ENCODE measurements at places on chromosomes 3 and 15.

GRCh38 chr3:64265646-64266045 lies 40.4 kb upstream of the PRICKLE2 start:
- no peaks in the 10 kb centered on the region for H3K27me3 ChIP-seq
- H3K36me3 ChIP-seq: no peaks in the 10 kb centered on the region
- peak overlapping the region; percentile 75 for H3K4me3 ChIP-seq
- no peak for DNase-seq
- peaks cover 6% of the 10 kb centered on the region for H3K4me1 ChIP-seq

GRCh38 chr3:29202378-29202777 lies 78.5 kb upstream of the RBMS3 start:
- no peaks in the 10 kb centered on the region for H3K27me3 ChIP-seq
- no peak for DNase-seq
- H3K36me3 ChIP-seq: no peaks in the 10 kb centered on the region
- no peak overlapping the region for H3K27ac ChIP-seq
- H3K4me1 ChIP-seq: no peaks in the 10 kb centered on the region

GRCh38 chr15:78054966-78055365 lies 22.5 kb downstream of the TBC1D2B start:
- peaks cover 11% of the 10 kb centered on the region for H3K36me3 ChIP-seq
- no peak for DNase-seq
- H3K4me3 ChIP-seq: no peak overlapping the region

GRCh38 chr3:97938444-97938843 lies 33.8 kb downstream of the RIOX2 start:
- no peaks in the 10 kb centered on the region for H3K27me3 ChIP-seq
- H3K4me3 ChIP-seq: no peak overlapping the region
- peaks cover 22% of the 10 kb centered on the region for H3K36me3 ChIP-seq
- DNase-seq: no peak
- no peaks in the 10 kb centered on the region for H3K4me1 ChIP-seq

DNA sequence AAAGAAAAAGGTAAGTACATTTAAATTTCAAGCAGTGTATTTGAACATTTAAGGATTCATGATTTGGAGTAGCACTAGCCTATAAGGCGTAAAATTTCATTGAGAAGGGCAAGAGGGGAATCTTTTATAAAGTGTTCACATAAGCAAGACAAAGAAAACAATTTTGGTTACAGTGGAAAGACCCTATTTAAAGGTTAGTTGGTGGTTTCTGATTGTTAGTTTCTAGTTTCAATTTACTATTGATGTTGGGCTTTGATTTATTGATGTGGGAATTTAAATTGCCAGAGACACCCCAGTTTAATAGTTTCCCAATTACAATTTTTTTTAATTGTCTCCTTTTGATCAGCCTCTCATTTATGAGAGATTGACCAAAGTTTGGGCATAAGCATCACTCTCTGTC lies 19.5 kb downstream of the ROBO2 start:
- DNase-seq: no peak
- no peaks in the 10 kb centered on the region for H3K36me3 ChIP-seq
- no peak overlapping the region for H3K27ac ChIP-seq
- H3K4me3 ChIP-seq: no peak overlapping the region
- H3K4me1 ChIP-seq: no peaks in the 10 kb centered on the region
- no peaks in the 10 kb centered on the region for H3K27me3 ChIP-seq

- H3K27ac ChIP-seq: no peak overlapping the region
- no peak overlapping the region for H3K4me3 ChIP-seq
- H3K4me1 ChIP-seq: no peaks in the 10 kb centered on the region
- H3K36me3 ChIP-seq: no peaks in the 10 kb centered on the region
- no peaks in the 10 kb centered on the region for H3K27me3 ChIP-seq
These were observed 357.7 kb downstream of the OTOL1 start for GRCh38 chr3:161854232-161854771.

GRCh38 chr15:96598514-96598913 lies 268.0 kb downstream of the NR2F2 start:
- no peaks in the 10 kb centered on the region for H3K4me1 ChIP-seq
- H3K36me3 ChIP-seq: no peaks in the 10 kb centered on the region
- no peak overlapping the region for H3K27ac ChIP-seq
- DNase-seq: no peak
- H3K27me3 ChIP-seq: no peaks in the 10 kb centered on the region

GRCh38 chr3:115615001-115615814 lies 8.1 kb upstream of the GAP43 start:
- H3K4me3 ChIP-seq: no peak overlapping the region
- no peak for DNase-seq
- H3K27me3 ChIP-seq: no peaks in the 10 kb centered on the region
- H3K27ac ChIP-seq: no peak overlapping the region
- no peaks in the 10 kb centered on the region for H3K36me3 ChIP-seq

GRCh38 chr3:140007911-140008869 lies 73.2 kb downstream of the CLSTN2 start:
- no peak overlapping the region for H3K4me3 ChIP-seq
- no peaks in the 10 kb centered on the region for H3K27me3 ChIP-seq
- H3K36me3 ChIP-seq: no peaks in the 10 kb centered on the region
- H3K27ac ChIP-seq: no peak overlapping the region
- no peak for DNase-seq

DNA sequence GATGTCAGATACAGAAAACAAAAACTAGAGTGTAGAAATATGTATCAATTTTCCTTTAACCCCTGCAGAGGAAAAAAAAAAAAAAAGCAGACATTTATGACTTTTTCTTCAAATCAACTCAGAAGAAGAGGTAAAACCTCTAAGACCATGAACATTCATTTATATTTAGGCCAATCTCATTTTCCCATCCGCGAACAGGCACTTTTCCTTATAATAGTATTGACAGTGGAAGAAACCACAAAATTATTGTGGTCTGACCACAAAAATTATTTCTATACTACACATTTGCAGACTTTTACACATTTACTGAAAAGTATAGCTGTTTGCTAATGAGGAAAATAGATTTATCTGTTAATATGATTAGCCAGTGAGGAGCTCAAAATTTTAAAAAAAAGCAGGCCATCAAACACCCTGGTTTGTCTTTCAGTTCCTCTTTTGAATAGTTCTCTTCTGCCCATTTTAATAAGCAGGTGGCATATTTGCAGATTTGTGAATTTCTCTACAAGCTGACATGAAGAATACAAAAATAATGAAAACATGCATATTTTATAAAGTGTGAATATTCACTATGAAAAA lies 5.7 kb downstream of the OSBPL11 start:
- no peak overlapping the region for H3K4me3 ChIP-seq

- peaks cover 5% of the 10 kb centered on the region for H3K36me3 ChIP-seq
- no peaks in the 10 kb centered on the region for H3K4me1 ChIP-seq
- no peak overlapping the region for H3K4me3 ChIP-seq
- H3K27me3 ChIP-seq: no peaks in the 10 kb centered on the region
- DNase-seq: no peak
These were observed 35.5 kb downstream of the STAG1 start for GRCh38 chr3:136716629-136717028.

DNA sequence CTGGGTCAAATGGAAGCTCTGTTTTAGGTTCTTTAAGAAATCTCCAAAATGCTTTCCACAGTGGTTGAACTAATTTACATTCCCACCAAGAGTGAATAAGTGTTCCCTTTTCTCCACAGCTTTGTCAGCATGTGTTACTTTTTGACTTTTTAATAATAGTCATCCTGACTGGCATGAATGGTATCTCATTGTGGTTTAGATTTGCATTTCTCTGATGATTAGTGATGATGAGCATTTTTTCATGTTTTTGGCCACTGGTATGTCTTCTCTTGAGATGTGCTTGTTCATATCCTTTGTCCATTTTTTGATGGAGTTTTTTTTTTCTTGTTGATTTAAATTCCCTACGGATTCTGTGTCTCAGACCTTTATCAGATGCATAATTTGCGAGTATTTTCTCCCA lies 745.0 kb upstream of the BCHE start:
- no peak overlapping the region for H3K4me3 ChIP-seq
- no peak for DNase-seq
- no peaks in the 10 kb centered on the region for H3K27me3 ChIP-seq

GRCh38 chr3:197333901-197334639 lies 35.7 kb upstream of the DLG1 start:
- no peak overlapping the region for H3K4me3 ChIP-seq
- DNase-seq: peak; percentile 27
- no peak overlapping the region for H3K27ac ChIP-seq
- H3K36me3 ChIP-seq: no peaks in the 10 kb centered on the region
- H3K4me1 ChIP-seq: no peaks in the 10 kb centered on the region
- no peaks in the 10 kb centered on the region for H3K27me3 ChIP-seq

GRCh38 chr15:81303244-81304225 lies 20.4 kb downstream of the STARD5 start:
- peaks cover 6% of the 10 kb centered on the region for H3K36me3 ChIP-seq
- no peak for DNase-seq
- no peaks in the 10 kb centered on the region for H3K27me3 ChIP-seq
- H3K4me1 ChIP-seq: no peaks in the 10 kb centered on the region
- H3K27ac ChIP-seq: peak overlapping the region; percentile 12

DNA sequence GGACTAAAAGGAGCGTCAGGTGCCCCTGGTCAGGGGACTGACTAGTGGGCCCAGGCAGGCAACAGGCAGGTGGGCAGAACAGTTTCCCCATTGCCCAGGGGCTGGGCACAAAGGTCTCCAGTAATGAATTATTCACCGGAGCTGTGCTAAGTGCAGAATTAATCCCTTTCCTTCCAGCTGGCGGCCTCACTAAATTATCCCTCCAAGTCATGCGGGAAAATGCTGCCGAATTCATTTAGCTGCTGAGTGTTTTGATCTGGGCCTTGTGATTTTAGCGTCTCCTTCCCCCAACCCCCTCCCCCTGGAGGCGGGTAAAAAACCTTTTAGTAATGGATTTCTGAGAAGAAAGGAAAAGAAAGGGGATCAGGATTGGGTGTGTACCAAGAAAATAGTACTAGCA lies 47.2 kb downstream of the CCDC33 start:
- H3K36me3 ChIP-seq: no peaks in the 10 kb centered on the region
- no peak for DNase-seq
- no peak overlapping the region for H3K4me3 ChIP-seq
- H3K27me3 ChIP-seq: no peaks in the 10 kb centered on the region

GRCh38 chr15:55737373-55737772 lies 5.6 kb downstream of the PRTG start:
- H3K27me3 ChIP-seq: no peaks in the 10 kb centered on the region
- no peak for DNase-seq
- no peaks in the 10 kb centered on the region for H3K4me1 ChIP-seq
- no peaks in the 10 kb centered on the region for H3K36me3 ChIP-seq

- H3K4me3 ChIP-seq: no peak overlapping the region
- no peaks in the 10 kb centered on the region for H3K36me3 ChIP-seq
- H3K27ac ChIP-seq: peak overlapping the region; percentile 88
These were observed 89.2 kb upstream of the MEF2A start for GRCh38 chr15:99476413-99477222.

DNA sequence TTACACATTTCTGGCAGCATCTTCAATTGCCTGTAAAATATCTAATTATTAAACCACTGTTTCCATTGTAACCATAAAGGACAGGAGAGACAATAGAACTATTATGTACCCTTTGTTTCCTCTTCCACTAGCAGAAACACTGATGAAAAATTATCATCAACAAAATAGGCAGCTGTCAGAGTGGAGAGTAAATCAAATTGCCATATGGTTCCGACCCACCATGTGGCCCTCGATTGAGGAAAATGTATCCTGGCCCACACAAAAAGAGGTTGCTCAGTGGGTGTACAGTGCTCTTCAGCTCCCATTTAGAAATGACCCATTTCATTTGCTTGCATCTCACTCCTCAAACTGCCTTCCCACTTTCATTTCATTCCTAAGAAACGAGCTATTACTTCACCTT lies 570.6 kb upstream of the UBE2E2 start:
- H3K36me3 ChIP-seq: no peaks in the 10 kb centered on the region
- H3K27me3 ChIP-seq: no peaks in the 10 kb centered on the region
- H3K4me3 ChIP-seq: no peak overlapping the region
- DNase-seq: no peak
